ENCODE measurements at places on chromosomes 11 and 22. TPM values are rescaled to one million over a fixed set of nuclear protein-coding genes. Genes with fewer than 3 reads are reported as not detected.

PRG2 gene
- not detected for total RNA-seq

BARX2 gene
- total RNA-seq = not detected

SLC22A12 gene
- not detected for total RNA-seq

CD248 gene
- total RNA-seq = 1.1 TPM

CREB3L1 gene
- 6.3 TPM for total RNA-seq

GALNT18 gene
- 101 TPM for total RNA-seq

MPEG1 gene
- not detected for total RNA-seq

PDE2A gene
- total RNA-seq = 78.4 TPM

FAM180B gene
- not detected for total RNA-seq

GLYATL1 gene
- total RNA-seq = not detected

SLC43A1 gene
- total RNA-seq = 15.9 TPM

MAPK12 gene
- total RNA-seq = 74.8 TPM

PRCP gene
- total RNA-seq = 138 TPM

HMGXB4 gene
- 17.0 TPM for total RNA-seq

DNA sequence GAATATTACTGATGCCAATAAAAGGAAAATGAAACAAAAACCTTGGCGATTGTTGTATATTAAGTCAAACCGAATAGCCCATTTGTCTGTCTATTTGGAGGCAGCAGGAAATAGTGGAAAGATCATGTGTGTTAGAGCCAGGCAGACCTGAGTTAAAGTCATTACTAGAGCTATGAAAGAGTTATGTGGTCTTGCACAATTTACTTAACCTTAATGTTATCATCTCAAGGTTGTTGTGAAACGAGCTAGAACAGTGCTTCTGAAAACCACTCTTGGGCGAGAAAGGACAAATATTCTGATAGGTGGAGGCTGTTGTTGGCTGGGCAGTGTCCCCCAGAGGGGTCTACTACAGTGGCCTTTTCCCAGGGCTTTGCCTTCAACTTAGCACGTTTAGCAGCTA is 60.0 kb upstream of the NUP160 start:
- no peak for DNase-seq

GRCh38 chr11:93908689-93909088 is 58.3 kb upstream of the VSTM5 start:
- no peak for DNase-seq

- DNase-seq = no peak
Observed at GRCh38 chr22:47065756-47066615, 303.5 kb downstream of the TBC1D22A start.

GRCh38 chr11:45109400-45109799 is 37.0 kb upstream of the PRDM11 start:
- DNase-seq = no peak

GRCh38 chr11:6995703-6996102 is 24.4 kb downstream of the ZNF214 start:
- no peak for DNase-seq

DNA sequence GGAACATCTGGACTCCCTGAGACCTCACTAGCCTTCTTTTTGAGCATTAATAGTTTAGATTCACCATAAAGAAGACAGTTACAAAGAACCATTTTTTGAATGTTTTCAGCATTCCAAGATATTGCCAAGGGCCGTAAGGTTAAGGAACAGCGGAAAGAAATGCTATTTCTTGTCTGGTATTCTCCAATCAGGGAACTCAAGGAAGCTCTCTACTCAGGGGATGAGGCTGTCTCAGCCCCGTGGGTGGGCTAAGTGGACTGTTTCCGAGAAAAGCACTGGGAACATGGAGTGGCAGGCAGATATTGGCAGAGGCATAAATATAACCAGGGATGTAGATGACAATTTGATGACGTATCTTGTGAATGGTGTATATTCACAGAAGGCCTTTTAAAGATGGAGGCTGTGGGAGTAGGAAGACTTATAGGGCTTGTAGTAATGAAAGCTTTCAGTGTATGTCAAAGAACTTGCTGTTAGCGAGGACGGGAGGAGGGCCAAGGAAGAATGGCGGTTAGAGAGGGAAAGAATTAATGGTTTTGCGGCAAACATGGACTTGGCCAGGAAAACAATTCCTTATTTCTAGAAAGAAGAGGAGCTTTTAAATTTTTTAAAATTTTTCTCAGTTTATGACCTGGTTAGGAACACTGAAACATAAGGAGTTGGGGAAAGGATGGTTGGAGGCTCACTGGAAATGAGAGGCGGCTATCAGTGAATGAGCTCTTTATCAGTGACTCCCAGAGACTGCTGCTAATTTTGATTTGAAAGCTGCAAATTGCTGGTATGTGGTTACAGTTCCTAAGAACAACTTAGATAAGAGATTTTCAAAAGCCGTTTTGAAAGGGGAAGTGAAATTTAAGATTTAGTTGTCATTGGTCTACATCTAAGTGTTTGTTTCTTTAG is 64.6 kb downstream of the ST3GAL4 start:
- DNase-seq = no peak

- DNase-seq = no peak
Observed at GRCh38 chr11:1126935-1127663, 30.7 kb upstream of the MUC5AC start.

GRCh38 chr11:62804310-62805075 is 747 bp downstream of the NXF1 start:
- DNase-seq = no peak

GRCh38 chr11:100978939-100979338 is 150.7 kb downstream of the PGR start:
- no peak for DNase-seq

DNA sequence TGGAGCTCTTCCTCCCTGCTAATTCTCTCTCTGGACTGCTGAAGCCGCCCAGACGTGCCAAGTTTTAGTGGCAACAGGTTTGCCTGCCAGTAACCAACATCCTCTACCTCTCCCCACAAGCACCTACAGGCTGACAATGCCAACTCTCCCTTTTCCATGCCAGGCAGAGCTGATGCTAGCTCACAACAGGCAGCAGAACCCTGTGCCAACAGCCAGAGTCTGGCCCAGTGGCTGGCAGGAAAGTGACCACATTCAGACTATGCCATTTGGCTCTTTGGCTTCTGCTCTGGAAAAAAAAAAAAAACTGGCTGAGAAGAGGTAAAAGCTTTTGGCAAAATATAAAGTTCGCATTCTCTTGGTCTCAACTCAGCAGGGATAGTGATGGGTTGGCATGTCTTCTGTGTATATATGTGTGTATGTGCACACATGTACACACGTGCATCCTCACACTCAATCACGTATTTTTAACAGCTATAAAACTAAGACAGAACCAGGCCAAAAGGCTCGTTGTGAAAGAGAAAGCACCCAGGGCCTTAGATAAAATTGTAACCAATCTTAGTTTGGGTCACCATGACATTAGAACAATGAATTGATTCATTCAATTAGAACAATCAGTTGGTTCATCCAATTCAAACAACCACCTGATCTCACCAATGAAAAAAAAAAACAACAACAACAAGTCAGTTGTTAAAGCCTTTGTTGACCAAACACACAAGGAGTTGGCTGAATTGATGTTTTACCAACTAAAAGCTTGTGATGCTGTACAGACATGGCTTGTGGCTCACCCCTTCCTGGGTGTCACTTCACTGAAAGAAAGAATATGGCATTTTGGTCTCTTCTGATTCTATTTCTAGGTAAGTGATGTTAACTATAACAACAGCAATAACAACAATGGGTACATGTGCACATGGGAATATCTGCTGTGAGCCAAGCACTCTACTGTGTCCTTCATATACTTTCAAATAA is 48.6 kb downstream of the TRIM29 start:
- no peak for DNase-seq

DNA sequence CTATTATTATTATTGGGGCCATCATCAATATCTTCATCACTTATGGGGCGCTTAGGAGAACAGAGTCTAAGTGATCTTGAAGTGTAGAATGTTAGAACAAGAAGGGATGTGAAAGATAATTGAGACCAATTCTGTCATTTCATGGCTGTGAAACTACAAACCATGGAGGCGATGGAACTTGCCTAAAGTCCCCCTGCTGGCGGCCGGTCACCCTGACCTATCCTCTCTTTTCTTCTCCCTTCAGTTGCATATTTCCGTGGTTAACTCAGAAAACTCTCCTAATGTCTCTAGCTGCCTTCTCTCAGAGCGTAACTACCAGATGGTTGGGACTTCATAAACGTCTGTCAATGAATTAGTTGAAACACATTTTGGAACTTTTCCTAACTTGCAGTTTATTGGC is 6.6 kb upstream of the OR4B1 start:
- no peak for DNase-seq

DNA sequence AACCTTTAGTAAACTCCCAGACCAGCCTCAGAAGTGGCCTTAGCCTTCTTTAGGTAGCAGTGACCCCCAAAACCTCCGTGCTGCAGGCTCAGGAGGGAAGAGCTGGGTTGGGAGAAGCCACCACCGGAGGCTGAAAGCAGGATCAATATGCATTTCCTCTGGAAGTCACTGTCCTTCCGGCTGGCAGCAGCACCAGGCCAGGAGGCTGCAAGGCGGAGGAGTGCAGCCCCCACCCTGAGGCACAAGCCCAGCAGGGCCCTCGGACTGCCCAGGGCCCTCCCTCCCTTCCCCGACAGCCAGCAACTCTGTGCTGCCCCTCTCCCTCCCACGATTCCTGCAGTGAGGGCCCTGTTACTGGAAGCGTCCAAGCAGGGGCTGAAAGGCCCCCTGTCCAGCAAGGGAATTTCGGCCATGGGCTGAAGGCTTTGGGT is 3.2 kb upstream of the NRXN2 start:
- DNase-seq = no peak

GRCh38 chr11:120182790-120183491 is 27.9 kb upstream of the OAF start:
- DNase-seq = no peak

DNA sequence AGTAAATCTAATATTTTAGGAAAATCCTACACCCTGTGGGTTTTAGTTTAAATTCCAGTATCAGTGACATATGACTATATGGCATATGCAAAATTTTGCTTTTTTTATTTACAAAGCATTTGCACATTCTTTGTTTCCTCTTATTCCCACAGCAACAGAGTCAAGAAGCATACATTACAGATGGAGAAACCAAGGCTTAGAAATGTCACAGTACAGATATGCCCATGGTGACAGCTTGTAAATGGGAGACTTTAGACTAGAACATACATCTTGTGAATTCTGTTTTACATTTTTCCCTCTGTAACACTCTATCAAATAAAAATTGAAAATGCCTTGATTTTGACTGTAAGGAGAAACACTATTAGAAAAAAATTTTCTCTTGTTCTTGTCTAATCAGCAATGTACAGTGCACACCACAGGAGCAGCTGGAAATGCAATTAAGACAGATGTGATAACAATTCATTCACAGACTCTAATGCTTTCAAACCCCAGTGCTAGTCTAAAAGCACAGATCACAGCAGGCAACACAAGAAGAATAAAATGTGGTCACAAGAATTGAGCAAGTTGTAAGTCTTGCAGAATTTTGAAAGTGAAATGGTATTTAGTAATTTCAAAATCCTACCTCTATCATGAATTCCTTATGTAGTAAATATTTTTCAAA is 375.9 kb downstream of the LUZP2 start:
- DNase-seq = no peak

- DNase-seq = no peak
Observed at GRCh38 chr11:116576526-116576925, 196.3 kb downstream of the BUD13 start.

DNA sequence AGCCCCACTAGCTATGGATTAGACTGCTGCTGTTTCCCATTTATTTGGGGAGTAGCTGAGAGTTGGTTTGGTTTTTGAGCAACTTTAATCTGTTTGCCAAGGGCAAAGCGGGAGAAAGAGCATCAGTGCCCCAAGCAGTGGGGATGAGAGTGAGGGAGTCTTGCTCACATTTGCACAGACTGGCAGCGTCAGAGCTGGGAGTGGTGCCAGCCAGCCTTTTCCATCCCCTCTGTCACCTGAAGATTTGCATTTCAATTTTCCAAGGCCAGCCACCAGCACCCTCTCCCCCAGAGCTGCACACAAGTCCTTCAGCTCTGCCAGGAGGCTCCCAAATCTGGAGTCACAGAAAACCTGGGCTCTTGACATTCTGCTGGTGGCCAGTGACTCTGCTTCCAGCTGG is 21.0 kb upstream of the UVRAG start:
- no peak for DNase-seq

DNA sequence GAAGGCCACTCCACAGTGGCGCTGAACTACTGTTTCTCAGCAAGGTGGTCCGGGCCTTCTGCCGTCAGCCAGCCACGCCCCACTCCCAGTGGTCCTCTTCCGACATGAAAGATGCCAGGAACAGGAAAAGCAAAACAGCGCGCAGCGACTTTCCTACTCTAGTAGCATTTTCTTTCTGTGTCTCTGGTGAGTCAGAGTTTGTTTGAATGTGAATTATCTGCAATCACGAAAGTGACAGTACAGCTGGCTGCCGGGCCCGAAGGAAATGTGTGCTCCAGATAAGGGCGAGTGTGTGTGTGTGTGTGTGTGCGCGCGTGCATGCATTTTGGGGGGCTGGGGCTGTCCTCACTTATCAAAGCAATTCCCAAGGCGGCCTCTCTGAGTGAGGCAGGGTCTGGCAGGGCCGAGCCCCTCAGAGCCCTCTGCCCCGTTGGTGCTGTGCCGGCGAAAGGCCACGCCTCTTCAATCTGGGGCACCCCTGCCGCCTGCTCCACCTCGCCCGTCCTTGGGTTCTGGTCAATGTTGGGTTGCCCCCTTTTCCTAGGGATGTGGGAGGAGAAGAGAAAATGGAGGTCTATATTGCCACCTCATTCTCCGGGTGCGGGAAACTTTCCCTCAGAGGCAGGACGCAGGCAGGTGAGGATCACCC is 288.5 kb downstream of the KIRREL3 start:
- DNase-seq = no peak

DNA sequence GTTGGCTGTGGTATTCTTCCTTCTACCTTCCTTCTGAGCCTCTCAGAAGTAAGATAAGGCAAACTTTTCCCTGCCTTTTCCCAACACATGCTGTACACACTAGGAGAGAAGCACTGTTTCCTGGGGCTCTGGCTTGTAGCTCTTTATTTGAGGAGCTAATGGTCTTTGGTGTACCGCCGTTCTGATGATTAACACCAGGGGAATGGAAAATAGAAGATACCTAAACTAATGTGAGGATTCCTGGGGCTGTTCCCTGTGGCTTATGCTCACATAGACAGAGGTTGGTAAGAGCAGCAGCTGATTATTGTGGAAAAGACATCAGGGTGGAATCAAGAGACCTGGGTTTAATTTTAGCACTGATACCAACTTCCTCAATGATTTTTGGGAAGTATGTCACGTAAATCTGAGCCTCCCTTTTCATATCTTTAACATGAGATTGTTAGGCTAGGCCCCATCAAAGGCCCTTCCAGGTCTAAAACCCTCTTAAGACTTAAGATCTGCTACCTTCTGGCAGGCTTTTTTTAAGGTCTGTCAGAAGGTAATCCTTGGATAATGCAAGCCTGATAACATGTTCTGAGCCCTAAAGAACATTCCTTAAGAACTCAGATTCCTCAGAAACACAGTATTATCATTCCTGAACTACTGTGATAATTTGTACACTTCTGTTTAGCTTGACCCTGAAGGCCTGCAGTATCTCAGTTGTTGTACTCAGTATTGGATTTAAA is 24.8 kb upstream of the RCE1 start:
- no peak for DNase-seq

- DNase-seq = no peak
Observed at GRCh38 chr11:109222761-109223160, 199.2 kb upstream of the C11orf87 start.
